ENCODE measurements at places on chromosomes 2 and 18. TPM values are rescaled to one million over a fixed set of nuclear protein-coding genes. Genes with fewer than 3 reads are reported as not detected.
A peak's percentile ranks its signal among the peaks of the same experiment; 100 is the strongest.

- DNase-seq: no peak
Observed at GRCh38 chr18:2102022-2102421, 469.3 kb downstream of the METTL4 start.

DNA sequence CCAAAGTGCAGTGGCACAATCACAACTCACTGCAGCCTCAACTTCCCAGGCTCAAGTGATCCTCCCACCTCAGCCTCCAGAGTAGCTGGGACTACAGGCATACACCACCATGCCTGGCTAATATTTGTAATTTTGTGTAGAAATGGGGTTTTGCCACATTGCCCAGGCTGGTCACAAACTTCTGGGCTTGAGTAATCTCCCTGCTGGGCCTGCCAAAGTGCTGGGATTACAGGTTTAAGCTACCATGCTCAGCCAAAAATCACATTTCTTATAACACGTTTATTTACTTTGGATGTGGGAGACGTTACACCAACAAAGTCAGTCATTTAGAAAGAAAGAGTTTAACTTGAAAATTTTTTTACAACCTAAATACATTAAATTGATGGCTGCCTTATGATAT is 209.0 kb upstream of the VWC2L start:
- no peak for DNase-seq

DNA sequence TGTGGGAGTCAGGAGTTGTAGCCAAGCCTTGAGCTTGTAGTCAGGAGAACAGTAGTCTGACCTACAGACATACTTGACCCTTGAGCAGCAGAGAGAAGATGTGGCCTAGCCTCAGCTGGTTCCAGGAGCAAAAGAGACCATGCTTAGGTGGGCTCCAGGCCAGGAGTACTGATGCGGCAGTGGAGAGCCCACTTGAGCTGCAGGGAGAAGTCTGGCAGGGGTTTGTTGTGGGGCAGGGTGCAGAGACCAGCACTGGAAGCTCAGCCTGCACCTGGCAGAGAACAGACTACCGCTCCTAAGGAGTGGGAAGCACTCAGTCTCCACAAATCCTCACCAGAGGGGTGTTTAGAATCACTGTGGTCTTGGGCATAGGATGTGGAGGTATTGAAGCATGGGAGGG is 197.9 kb downstream of the TPGS2 start:
- no peak for DNase-seq

DNA sequence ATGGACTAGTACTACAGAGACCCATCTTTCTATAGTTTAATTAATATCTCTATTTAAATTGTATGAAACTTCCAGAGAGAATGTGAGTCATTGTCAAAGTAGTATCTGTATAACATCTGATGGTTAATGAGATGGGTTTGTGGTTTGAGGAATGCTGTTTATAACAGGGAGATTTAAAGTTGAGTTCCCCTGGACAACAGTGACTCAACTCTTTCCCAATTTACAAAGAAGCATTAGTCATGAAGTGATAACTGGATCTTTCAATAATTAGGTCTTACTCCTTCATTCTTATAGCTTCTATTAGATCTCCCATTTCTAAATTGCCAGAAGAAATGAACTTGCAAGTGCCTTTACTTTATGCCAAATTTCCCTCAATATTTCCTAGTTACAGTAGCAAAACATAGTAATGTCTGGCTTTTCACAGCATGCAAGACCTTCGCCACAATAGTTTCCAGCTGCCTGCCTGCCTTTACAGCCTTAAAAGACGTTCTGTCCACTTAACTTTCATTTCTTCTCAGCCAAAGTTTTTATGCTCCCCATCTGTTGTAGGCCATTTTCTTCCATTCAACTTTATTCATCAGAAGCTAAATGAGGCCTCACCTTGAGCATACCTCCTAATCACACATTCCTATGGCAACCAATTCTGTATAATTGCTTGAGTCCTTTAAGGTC is 47.7 kb upstream of the WDR75 start:
- DNase-seq: peak; percentile 60

GRCh38 chr2:121018136-121019061 is 266.6 kb downstream of the TFCP2L1 start:
- no peak for DNase-seq

DNA sequence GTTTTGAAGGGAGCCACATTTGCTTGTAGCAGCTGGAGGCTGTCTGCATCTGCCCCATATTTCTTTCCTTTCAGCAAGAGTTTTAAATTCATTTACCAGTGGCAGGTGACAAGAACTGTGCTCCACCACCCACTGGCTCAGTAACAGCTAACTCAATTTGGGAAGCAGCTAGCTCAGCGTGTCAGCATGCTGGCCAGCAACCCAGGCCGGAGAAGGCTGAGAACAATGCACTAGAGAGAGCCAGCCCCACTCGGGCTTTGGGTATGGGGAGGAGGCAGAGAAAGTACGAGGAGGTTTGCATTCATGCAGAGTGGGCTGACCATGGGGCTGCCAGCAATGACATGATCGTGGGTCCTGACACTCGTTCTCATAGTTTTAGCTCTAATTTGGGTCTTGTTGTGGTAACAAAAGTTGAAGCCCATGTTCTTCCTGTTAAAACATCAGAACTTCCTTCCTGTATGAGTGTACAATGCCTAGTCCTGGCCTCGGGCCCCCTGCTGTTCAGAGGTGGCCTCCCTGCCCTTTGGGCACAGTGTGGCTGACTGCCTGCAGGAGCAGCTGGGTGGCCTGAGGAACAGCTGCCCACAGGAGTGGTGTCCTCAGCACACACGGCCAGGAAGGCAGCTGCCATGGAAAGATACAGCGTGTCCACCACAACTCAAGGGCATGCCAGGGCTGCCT is 23.0 kb downstream of the CDC42EP3 start:
- DNase-seq: peak; percentile 80

- no peak for DNase-seq
Observed at GRCh38 chr2:96291751-96292150, 13.6 kb downstream of the SNRNP200 start.

DNA sequence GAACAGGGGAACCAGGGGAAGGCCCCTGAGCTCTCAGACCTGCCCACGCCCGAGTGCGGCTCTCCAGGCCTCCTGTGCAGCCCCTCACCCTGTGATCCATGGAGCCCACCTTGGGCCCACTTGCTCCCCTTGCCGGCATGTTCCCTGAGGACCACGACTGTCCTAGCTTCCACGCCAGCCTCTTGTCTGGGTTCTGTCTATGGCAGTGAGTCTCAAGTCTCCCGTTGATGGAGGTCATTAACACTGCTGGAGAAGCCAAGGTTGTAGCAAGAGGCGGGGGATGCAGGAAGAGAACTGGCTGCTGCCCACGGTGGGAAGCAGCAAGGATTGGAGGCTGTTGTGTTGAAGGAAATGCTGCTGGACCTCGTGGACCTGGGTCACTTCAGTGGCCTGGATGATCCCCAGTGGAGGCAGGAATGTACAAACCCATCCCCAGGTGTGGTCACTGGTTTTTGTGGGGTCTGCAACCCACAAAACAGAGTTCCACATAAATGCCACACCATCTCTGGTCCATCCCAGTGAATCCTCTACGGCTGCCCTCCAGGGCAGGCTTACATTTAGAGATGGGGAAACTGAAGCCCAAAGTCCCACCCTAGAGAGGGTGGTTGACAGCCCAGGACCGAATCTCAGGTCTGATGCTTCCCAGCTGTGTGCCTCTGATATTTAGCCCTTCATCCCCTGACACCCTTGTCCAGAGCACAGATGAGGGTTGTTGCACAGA is 150.3 kb downstream of the NDUFA10 start:
- no peak for DNase-seq

GRCh38 chr2:85954590-85955458 is 66.0 kb upstream of the ST3GAL5 start:
- DNase-seq: no peak

GRCh38 chr2:238895891-238896600 is 48.2 kb downstream of the TWIST2 start:
- peak; percentile 98 for DNase-seq

GRCh38 chr2:239315308-239315707 is 85.5 kb downstream of the HDAC4 start:
- DNase-seq: no peak

DNA sequence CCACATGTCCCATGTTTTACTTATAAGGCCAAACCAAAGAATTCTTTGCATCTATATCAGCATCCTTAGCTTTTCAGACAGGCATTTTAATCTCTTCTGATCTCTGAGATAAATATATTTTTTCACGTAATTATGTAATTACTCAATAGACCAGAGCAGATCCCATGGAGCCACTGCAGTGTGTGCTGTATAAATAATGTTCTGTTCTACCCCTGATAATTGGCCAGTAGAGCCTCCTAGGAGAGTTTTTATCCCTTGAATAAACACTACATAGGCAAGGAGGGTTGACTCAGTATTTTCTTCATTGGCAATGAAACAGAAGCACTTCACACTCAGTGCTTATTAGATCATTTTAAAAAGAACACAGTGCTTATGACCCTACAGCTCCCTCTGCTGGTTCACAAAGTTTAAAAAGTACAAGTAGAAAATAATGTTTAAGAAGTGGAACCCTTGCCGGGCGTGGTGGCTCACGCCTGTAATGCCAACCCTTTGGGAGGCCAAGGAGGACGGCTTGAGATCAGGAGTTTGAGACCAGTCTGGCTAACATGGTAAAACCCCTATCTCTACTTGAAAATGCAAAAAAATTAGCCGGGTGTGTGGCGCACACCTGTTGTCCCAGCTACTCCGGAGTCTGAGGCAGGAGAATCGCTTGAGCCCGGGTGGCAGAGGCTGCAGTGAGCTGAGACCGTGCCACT is 91.9 kb downstream of the PPP1R1C start:
- no peak for DNase-seq

DNA sequence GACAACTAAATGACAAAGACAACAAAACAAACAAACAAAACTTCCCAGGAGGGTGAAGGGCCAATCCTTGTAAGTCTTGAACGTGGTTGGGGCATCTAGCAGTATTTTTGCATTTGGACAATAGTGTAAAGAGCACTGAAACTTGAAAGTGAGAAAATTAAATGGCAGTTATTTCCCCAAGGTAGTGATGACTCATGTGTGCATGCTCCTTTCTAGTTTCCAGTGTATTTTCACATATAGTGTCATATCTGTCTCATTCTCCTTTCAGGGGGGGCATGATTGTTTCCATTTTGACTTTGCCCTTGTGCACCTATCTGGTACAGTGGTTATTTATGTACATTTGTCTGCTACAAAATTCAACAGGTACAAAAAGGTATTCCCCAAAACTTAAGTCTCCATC is 39.5 kb downstream of the CERS6 start:
- DNase-seq: no peak

GRCh38 chr2:234289834-234290590 is 206.9 kb downstream of the ARL4C start:
- DNase-seq: peak; percentile 91

- DNase-seq: no peak
Observed at GRCh38 chr18:23629444-23629946, 33.2 kb downstream of the ANKRD29 start.

DNA sequence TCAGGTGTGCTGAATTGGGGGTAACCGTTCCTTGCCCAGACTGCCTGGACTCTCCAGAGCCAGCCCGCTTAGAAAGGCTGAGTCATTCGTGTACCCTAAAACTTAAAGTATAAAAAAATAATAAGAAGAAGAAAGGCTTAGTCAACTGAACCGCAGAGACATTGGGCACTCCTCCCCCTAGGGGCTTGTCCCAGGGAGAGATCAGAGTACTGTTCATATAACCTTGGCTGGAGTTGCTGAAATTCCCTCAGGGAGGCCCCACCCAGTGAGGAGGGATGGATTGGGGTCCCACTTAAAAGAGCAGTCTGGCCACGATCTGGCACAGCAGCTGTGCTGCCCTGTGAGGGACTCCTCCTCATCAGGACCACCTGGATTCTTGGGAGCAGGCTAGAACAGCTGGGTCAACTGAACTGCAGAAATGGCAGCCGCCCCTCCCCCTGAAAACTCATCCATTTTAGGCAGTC is 37.2 kb downstream of the ANKRD12 start:
- peak; percentile 5 for DNase-seq

- no peak for DNase-seq
Observed at GRCh38 chr2:108403494-108403893, 25.7 kb downstream of the SULT1C4 start.

DNA sequence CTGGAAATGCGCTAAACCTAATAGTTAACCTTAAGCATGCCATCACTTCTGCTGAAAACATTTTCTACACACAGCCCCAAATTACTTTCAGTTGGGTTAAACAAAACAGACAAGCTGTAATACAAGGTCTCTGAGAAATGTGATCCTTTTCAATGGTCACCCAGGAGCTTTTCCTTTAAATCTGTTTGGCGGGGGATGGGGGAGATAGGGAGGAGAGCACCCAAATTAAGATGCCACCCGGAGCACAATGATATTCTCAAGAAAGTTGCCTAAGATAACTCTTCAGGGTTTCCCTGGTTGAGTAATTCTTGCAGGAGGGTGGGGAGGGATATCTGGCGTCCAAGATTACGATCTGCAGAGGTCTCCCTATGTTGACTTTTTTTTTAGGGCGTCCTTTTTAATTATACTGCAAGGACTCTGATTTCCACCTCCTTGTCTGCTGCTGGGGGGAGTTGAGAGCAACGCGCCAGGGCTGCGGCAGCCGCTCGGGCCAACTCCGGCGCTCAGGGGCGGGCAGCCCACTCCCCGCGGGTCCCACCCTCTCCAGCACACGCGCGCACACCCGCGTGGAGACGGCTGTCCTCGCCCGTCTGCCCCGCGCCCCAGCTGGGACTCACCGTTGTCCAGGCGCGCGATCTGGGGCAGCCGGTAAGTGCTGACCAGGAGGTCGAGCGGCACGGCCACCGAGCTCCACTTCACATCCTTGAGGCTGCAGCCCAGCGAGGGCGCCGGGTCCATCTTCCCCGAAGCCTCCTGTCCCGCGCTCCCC is 807 bp downstream of the GAREM1 start:
- peak; percentile 77 for DNase-seq

GRCh38 chr2:5692561-5693286 is 540 bp downstream of the SOX11 start:
- peak; percentile 85 for DNase-seq

- DNase-seq: peak; percentile 100
Observed at GRCh38 chr2:240433973-240434727, 1.3 kb upstream of the GPC1 start.

GRCh38 chr2:111030260-111030891 is 90.3 kb upstream of the BCL2L11 start:
- no peak for DNase-seq

GRCh38 chr2:108919571-108920373 is 69.2 kb downstream of the EDAR start:
- peak; percentile 27 for DNase-seq

GRCh38 chr2:240789051-240789453 is 31.0 kb downstream of the KIF1A start:
- DNase-seq: no peak

The MOB1A gene
- 133 TPM for total RNA-seq

The PAX8 gene
- 2.9 TPM for total RNA-seq

The C2orf72 gene
- not detected for total RNA-seq

The HOXD13 gene
- not detected for total RNA-seq

The SCTR gene
- not detected for total RNA-seq

The RIT2 gene
- not detected for total RNA-seq

The REG3G gene
- total RNA-seq: not detected

The ZNF397 gene
- 14.1 TPM for total RNA-seq

The ASAP2 gene
- total RNA-seq: 66.2 TPM

The COL5A2 gene
- total RNA-seq: 632 TPM

The PLEKHM3 gene
- total RNA-seq: 23.3 TPM

The EMILIN2 gene
- total RNA-seq: 5.0 TPM

The IL1R2 gene
- 0.88 TPM for total RNA-seq

Data from osteoblast (primary cell).